ENCODE measurements at places on chromosomes 7 and 10.

- no peak for DNase-seq
Measured at GRCh38 chr10:93461109-93461806, 20.9 kb downstream of the MYOF start.

GRCh38 chr7:98423043-98423442, 22.2 kb upstream of the BAIAP2L1 start:
- no peak for DNase-seq

DNA sequence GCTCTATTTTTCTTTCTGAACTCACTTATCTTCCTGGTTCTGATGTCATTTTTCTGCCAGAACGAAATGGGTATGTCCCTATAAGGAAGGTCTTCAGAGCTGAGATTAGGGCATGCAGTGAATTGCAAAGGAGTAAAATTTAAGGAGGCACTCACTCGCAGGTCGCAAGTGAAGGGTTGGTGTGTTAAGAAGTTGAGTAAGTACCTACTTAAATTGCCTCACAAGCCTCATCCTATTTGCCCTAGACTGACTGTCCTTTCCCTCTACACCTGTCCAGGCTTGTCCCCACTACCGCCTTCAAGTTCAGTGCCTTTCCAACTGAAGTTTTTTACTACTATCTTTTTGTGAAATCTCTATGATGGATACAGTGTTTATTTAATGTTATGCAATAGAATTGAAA, 191.5 kb downstream of the AHR start:
- DNase-seq = no peak

DNA sequence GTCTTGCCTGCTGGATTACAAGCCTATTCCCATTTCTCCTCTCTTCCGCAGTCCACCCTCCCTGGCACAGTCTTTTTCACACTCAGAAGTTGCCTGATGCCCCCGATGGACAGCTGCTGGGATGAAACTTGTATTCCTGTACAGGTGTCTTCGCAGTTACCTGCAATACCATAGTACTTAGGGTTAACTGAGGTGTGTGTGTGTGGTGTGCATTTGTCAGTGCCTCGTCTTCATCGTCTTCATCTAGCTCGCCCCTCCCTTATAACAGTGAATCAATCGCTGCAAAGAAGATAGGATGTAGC, 11.0 kb downstream of the NXPH1 start:
- DNase-seq = no peak

- no peak for DNase-seq
Measured at GRCh38 chr10:80590585-80591125, 53.0 kb downstream of the SH2D4B start.

GRCh38 chr7:50455658-50456057, 5.5 kb upstream of the FIGNL1 start:
- DNase-seq = no peak

DNA sequence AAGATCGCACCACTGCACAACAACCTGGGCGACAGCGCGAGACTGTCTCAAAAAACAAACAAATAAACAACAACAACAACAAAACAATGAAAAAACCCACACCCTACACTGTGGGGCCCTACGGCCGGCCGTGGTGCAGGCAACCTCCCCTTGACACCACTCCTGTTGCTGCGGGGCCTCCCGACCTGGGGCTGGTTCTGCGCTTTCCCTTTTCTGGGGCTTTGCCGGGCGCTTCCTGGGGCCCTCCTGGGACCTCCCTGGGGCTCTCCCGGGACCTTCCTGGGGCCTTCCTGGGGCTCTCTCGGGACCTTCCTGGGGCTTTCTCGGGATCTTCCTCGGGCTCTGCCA, 46.6 kb downstream of the INSIG1 start:
- no peak for DNase-seq

DNA sequence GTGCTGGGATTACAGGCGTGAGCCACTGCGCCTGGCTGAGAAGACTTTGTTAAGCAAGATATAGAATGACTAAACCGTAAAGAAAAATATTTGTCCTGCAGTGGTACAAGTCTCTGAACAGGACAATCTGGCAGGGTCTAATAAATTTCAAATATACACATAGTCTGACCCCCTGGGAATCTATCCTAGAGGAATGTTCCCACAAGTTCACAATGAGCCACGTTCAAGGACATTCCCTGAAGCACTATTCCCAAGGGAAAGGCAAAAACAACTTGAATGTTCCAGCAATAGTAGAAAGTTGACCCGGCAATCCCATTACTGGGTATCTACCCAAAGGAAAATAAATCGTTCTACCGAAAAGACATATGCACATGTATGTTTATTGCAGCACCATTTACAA, 82.0 kb downstream of the HIP1 start:
- DNase-seq = no peak

DNA sequence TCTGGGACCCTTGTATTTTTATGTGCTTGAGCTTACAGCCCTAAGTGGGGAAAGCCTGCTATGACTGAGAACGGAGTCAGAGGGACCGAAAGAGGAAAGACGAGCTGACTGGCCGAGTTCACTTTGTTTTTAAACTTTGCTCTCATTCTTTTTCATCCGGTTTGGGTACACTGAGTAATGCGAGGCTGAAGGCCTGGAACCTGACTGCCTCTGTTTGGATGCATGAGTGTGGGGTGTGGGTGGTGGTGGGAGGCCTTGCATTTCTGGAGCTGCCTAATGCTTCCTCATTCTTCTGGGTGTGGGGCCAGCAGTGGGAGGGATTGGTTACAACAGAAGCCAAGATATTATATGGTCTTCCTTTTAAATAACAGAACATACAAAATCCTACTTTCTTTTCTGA, 155.5 kb downstream of the BUB3 start:
- DNase-seq = no peak

DNA sequence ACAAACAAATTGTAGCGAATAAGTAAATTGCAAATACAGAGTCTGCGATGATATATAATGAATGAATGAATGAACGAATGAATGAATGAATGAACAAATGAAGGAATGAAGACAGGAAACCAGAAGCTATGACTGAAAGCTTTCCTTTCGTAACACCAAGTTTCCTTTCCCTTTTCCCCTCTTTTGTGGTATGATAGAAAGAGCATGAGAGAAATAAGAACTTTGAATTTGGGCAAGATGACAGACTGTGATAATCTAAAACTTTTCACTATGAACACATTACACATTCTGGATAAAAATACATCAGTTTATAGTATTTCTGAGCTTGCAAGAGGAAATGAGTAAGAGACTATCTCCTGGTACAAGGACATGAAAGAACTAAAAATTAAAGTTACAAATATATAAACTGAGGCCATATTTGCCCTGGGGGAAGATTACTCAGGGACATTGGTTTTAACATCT, 8.4 kb upstream of the UCN3 start:
- DNase-seq = no peak
